GM12878 (cell line): ENCODE measurements at places on chromosomes 6 and 20.

DNA sequence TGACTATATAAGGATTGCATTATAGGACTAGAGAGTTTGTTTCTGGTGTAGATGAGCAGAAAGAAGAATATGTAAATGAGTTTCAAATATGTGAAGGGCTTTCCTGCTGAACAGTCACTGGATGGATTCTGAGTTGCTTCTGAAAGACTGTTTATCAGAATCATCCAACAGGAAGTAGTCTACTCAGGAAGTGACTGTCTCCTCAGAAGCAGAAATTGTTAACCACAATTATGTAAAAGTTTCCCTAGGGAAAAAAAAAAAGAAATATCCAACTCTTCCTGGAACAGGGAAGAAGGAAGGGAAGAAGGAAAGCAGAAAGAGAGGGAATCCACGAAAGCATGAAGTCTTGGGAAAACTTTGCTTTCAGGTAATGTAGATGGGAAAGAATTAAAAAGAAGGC lies 138.9 kb downstream of the TENT5A start:
- DNase-seq, result no peak

- no peak for DNase-seq
These were observed 68.4 kb downstream of the YTHDF1 start for GRCh38 chr20:63147532-63147931.

DNA sequence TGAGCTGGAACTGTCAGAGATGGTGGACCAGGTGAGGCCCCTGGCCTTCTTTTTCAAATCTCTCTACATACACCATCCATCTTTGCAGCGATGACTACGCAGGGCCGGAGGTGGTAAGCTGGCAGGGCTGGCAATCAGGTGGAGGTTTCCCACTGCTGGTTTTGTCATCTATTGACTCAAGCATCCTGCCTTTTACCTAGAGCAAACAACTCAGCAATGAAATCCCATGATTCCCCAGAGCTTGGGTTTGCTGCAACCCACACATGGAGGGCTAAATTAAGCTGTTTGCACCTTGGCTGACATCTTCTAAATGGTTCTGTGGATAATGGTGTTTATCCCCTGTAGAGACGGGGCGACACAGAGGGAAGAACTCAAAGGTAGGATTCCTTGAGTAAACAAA lies 170.2 kb downstream of the SCP2D1 start:
- DNase-seq, result no peak

DNA sequence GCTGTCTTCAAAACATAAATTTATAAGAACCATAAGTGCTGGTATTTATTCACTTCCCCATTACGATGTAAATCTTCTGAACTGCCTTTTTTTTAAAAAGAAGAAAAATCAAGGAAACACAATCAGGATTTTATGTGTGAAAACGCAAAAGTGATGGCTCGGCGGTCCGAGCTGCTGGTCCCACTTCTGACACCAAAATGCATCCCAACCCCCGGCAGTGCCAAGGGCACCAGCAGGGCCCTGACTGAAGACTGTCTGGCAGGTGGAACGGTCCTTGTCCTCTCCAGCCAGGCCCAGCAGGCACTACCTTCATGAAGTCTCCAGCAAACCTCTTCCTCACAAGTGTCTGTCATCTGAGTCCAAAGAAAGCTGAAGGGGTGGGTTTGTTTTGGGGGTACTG lies 41.2 kb downstream of the TBC1D7 start:
- DNase-seq, result no peak
